ENCODE measurements at places on chromosomes 2 and 18. TPM values are rescaled to one million over a fixed set of nuclear protein-coding genes. Genes with fewer than 3 reads are reported as not detected.

DNA sequence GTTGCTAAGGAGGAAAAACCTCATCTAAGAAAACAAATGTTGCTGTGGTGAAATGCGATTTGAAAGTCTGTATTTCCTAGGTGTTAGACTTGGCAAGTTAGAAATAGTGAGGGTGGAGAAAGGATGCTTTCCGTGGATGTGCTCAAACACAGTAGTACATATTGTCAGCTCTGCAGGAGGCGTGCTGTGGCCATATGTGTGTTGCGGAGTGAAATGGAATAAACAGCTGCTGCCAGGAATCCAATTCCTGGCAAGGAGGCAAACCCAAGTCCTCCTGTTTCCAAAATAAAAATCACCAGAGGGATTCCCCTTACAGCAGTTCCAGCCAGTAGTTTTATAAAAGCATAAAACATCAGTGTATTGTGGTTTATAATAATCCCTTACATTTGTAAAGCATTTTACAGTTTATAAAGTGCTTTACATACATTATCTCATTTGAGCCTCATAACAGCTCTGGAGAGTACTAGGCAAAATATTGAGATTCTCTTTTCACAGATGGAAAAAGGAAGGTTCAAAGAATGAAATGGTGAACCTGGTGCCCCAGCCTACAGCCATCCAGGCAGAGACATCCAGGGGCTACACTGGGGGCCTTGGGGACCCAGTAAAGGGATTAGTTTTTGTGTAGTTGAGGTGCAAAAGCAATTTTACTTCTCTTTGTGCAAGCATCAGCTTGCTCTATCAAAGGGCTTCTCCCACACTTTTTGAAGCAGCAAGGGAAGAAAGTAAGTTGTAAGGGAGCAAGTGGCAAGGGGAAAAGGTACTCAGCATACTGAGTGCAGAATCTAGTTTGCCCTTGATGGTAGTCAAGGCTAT lies 206.0 kb downstream of the AGPS start:
- DNase-seq, result no peak

DNA sequence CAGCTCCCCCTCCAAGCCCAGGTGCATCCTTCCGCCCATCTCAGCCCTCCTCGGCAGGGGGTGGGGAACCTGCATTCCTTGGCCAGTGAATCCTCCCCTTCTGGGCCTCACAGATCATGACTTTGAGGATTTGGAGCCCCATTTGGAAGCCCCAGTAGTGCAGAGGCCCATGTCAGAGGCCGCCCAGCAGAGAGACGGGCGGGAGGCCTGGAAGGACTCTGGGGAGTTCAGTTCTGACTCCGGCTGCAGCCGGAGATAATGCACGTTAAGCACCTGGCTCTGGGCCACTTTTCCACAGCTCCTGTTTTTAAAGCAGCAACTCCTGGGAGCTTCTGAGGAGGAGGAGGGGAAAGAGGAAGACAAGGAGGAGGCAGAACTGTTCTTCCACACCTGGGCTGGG lies 14.9 kb downstream of the ATOH8 start:
- DNase-seq, result no peak

The PSME4 gene
- 14.9 TPM for total RNA-seq

DNA sequence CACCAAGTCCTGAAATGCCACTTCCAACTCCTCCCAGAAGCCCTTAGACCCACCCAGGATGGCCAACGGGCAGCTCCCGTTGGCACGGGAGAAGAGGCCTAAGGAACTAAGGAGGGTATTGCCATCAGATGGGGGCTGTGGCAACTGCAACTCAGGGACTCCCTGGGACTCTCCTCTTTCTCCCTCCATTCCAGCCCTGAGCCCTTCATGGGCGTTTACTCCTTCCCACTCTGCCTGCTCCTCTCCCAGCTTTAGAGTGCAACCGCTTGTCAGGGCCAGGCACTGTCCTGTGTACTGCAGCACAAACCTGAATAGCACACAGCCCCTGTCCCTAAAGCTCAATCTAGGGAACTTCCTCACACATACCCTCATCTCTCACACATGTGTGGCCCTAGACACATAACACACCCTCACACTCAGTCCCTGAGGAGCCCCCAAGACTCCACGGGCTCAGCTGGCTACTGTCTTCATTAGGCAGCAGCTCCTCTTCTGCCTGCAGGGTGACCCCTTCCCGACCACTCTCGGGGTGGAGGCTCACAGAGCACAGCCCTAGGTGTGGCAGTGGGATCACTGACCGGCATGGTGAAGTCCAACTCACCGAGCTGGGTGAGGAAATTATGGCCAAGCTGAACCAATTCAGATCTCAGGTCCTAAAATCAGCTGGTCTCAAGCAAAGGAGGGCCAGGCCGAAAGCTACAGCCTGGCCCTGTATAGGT lies 316.3 kb downstream of the CELF4 start:
- DNase-seq, result no peak

The VWC2L gene
- not detected for total RNA-seq

DNA sequence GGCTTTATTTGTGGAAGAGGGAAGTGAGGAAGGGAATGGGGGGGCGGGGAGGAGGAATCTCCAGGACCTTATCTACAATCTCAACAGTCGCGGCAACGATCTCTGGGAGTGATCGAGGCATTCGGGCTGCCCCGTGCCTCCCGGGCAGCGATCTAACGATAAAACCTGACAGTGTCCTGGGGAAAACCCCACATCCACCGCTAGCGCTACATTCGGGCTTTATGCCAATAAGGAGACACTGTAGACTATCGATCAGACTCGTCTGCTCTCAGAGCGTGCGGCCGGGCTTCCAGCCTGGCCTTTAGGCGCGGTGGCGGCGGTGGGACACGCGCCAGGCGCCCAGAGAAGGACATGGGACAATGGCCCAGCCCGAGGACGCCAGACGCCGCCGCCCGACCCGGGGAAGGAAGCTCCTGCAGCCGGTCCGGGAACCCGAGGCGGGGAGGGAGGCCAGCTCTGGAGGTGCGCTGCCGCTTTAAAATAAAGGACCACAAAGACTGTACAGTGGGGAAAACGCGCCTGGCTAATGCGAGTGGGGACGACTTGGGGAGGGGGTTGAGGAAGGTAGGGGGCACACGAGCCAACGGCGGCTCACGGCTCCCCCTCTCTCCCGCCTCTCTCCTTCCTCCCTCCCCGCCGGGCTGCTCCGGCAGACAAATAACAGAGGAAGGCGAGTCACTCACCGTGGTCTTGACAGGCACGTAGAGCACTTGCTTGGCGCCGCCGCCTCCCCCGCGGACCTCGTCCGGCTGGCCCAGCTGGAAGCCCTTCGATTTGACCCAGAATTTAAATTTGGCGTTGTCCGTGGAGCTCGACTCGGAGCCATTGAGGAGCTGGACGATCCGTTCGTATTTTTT lies 2.2 kb downstream of the NOL4 start:
- DNase-seq, result no peak

The ODC1 gene
- 82.8 TPM for total RNA-seq

The LRATD1 gene
- total RNA-seq, result 5.7 TPM

DNA sequence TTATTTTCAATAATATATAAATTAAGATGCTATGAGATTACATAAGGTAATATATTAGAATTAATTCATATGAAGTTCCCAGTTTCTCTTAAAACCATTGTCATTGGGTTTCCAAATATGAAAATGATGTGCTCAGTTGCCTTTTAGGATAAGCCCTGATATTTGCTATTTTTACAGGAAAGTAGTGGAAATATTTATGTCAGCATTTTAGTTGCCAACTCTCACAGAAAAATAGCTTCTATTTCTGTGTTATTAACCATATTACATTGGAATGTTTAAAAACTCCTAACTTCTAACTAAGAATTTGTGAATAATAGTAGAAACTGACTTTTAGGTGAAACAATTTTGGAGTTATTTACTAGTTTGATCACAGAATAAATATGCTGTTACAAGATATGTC lies 74.0 kb downstream of the TMX3 start:
- DNase-seq, result no peak

The FAM117B gene
- total RNA-seq, result 30.1 TPM

- no peak for DNase-seq
Observed at GRCh38 chr18:22641958-22642357, 224.2 kb upstream of the CTAGE1 start.

DNA sequence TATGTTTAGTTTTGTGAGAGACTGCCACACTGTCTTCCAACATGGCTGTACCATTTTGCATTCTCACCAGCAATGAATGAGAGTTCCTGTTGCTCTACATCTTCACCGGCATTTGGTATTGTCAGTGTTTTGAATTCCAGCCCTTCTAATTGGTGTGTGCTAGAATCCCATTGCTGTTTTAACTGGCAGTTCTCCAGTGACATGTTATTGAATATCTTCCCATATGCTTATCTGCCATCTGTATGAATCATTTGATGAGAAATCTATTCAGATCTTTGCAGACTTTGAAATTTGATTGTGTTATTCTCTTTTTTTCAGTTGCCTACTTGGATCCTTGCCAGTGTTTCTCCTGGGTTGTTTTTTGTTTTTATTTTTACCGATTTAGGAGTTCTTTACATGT lies 99.0 kb downstream of the SNTG2 start:
- DNase-seq, result no peak

GRCh38 chr2:120860579-120860922 lies 124.9 kb downstream of the GLI2 start:
- DNase-seq, result no peak

GRCh38 chr2:95337829-95338228 lies 40.7 kb downstream of the KCNIP3 start:
- DNase-seq, result no peak

The B3GNT7 gene
- total RNA-seq, result 0.64 TPM

All from ascending aorta (tissue), 2 donors.